ENCODE measurements at places on chromosomes 12 and 14. TPM values are rescaled to one million over a fixed set of nuclear protein-coding genes. Genes with fewer than 3 reads are reported as not detected.

- H3K27me3 ChIP-seq: no peaks in the 10 kb centered on the region
- no peak overlapping the region for H3K27ac ChIP-seq
- no peaks in the 10 kb centered on the region for H3K4me1 ChIP-seq
- DNase-seq: no peak
- H3K4me3 ChIP-seq: no peak overlapping the region
Measured at GRCh38 chr14:38063711-38064320, 143.9 kb upstream of the SSTR1 start.

- DNase-seq: peak; percentile 73
- H3K27me3 ChIP-seq: no peaks in the 10 kb centered on the region
- no peak overlapping the region for H3K4me3 ChIP-seq
Measured at GRCh38 chr14:30610787-30611343, 11.3 kb upstream of the SCFD1 start.

TSPAN9 gene
- total RNA-seq: 28.0 TPM

DNA sequence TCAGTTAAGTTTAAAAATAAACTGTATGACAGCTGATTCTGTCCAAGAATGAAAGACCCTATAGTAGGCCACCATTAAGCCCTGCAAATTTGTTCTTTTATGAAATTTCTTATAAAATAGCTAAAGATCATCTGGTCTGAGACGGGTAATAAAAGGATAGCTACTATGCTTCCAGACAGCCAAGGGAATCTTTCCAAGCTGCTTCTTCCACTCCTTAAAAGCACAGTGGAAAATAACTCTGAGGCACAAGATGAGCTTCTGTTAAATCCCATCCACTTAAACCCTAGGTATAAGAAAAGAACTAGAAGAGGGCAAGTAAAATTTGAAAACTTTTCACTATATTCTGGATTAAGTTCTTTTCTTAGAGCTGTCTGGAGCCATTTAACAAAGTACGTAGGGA lies 194.3 kb downstream of the CAPZA3 start:
- no peak overlapping the region for H3K4me3 ChIP-seq
- no peaks in the 10 kb centered on the region for H3K36me3 ChIP-seq
- H3K4me1 ChIP-seq: no peaks in the 10 kb centered on the region
- no peaks in the 10 kb centered on the region for H3K27me3 ChIP-seq
- no peak overlapping the region for H3K27ac ChIP-seq

GRCh38 chr14:85273099-85273677 lies 256.8 kb upstream of the FLRT2 start:
- no peaks in the 10 kb centered on the region for H3K27me3 ChIP-seq
- no peak overlapping the region for H3K27ac ChIP-seq
- H3K36me3 ChIP-seq: no peaks in the 10 kb centered on the region
- H3K4me3 ChIP-seq: no peak overlapping the region
- H3K4me1 ChIP-seq: no peaks in the 10 kb centered on the region

- H3K4me1 ChIP-seq: peaks cover 39% of the 10 kb centered on the region
- peak overlapping the region; percentile 83 for H3K27ac ChIP-seq
- no peak for DNase-seq
- no peak overlapping the region for H3K4me3 ChIP-seq
- no peaks in the 10 kb centered on the region for H3K36me3 ChIP-seq
- no peaks in the 10 kb centered on the region for H3K27me3 ChIP-seq
Measured at GRCh38 chr14:32256576-32256975, 53.5 kb upstream of the RNU6-8 start.

- peaks cover 13% of the 10 kb centered on the region for H3K36me3 ChIP-seq
- no peak overlapping the region for H3K4me3 ChIP-seq
- DNase-seq: no peak
- no peaks in the 10 kb centered on the region for H3K27me3 ChIP-seq
Measured at GRCh38 chr12:64501486-64501885, 49.6 kb downstream of the TBK1 start.

DNA sequence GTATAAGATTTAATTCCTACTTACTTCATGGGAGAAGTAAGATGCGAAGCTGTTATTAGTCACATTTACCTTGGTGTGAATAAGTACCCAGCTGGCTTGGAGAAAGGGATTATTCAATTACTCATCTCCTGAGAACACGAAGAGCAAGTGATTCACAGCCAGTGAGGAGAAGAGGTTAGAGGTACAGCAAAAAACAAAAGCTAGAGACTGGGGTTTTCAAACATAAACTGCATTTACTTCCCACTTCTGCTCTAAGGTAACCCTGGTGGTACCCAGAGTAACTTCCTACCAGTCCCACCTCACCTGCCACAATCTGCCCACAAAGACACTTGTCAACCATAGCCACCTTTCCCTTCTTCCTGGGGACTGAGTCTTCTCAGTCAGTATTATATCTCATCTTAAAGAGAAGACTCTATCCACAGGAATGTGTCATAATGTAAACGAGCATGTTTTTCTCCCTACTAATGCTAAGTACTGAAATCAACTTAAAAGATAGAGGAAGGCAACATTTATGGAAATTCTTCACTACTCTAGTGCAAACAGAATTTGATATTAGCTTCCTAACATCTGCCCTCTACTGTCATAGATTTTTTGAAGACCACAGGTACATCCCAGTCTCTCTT lies 6.0 kb upstream of the IL22 start:
- no peak overlapping the region for H3K27ac ChIP-seq
- no peaks in the 10 kb centered on the region for H3K27me3 ChIP-seq
- H3K4me3 ChIP-seq: no peak overlapping the region
- H3K4me1 ChIP-seq: no peaks in the 10 kb centered on the region
- no peaks in the 10 kb centered on the region for H3K36me3 ChIP-seq
- no peak for DNase-seq

All from sigmoid colon (tissue), 7 donors.